ENCODE measurements at places on chromosomes 12 and 14. TPM values are rescaled to one million over a fixed set of nuclear protein-coding genes. Genes with fewer than 3 reads are reported as not detected.

The KRT2 gene
- total RNA-seq: not detected

The FGF6 gene
- total RNA-seq: not detected

The POLR3B gene
- 14.5 TPM for total RNA-seq

The DNM1L gene
- total RNA-seq: 75.0 TPM

The EIF2S3B gene
- 1.9 TPM for total RNA-seq

The EID3 gene
- total RNA-seq: 6.2 TPM

The VDR gene
- total RNA-seq: 106 TPM

The VRTN gene
- total RNA-seq: not detected

The PIWIL1 gene
- not detected for total RNA-seq

The SRRM4 gene
- total RNA-seq: not detected

The EML1 gene
- 1.3 TPM for total RNA-seq

The ELK3 gene
- 18.3 TPM for total RNA-seq

The VIPAS39 gene
- total RNA-seq: 18.3 TPM

The PTPRO gene
- total RNA-seq: not detected

The PTPRB gene
- not detected for total RNA-seq

The TAS2R19 gene
- total RNA-seq: 0.80 TPM

The NCAPD2 gene
- 120 TPM for total RNA-seq

The COL2A1 gene
- total RNA-seq: not detected

The ACACB gene
- total RNA-seq: 9.6 TPM

The MSI1 gene
- total RNA-seq: 0.21 TPM

The PLCZ1 gene
- not detected for total RNA-seq

The SERPINA1 gene
- 0.27 TPM for total RNA-seq

The ASCL1 gene
- total RNA-seq: not detected

The TPPP2 gene
- not detected for total RNA-seq

The MARCHF9 gene
- total RNA-seq: 27.6 TPM

The GZMH gene
- 151 TPM for total RNA-seq

The ARHGDIB gene
- total RNA-seq: 519 TPM

The GNB3 gene
- 0.63 TPM for total RNA-seq

The CACNA1C gene
- 0.04 TPM for total RNA-seq

The ZC2HC1C gene
- total RNA-seq: 2.2 TPM

The CLEC6A gene
- not detected for total RNA-seq

The KRT83 gene
- total RNA-seq: not detected

The ASIC1 gene
- 13.3 TPM for total RNA-seq

The TULP3 gene
- 8.6 TPM for total RNA-seq

The RNASE7 gene
- total RNA-seq: not detected

The RASSF9 gene
- total RNA-seq: not detected
